ENCODE measurements at places on chromosomes 6 and 20.

DNA sequence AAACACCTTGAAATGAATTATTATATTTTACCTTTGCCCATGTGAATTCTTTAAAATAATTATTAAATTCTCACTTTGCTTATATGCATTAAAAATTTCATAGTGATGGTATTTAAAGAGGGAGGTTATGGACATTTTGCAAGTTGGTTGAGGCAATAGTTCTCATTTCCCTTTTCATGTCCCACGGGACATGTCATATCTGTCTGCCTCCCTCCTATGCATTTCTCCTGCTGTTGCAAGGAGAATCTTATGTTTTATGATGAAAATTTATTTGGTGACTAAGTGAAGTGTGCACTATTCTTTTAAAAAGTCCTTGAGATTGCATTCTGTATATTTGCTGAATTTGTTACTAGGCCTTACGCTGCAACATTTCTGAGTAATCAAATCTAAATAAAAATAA is 67.2 kb downstream of the UTRN start:
- DNase-seq, result no peak

DNA sequence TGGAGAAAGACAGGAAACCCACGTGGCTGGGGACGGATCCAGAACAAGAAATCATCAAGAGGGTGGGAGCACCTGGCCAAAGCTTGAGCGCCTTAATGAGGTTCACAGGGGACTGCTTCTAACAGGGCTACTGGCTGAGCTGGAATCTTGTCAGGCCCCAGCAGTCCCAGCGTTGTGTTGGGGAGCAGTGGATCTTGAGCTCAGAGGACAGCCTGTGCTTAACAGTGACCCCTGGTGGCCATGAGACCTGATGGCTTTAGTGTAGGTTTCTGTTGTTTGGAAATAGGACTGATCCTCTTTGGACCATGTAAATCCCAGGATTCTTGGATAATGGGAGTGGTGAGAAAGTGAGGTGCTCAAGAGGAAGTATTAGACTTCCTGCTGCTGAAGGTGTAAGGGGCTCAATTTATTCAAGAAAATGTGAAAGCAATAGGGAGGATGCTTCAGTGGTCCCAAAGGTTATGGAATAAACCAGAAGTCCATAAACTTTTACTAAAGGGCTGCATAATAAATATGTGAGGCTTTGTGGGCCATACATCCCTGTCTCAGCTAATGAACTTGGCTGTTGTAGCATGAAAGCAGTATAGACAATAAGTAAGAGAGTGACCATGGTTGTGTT is 216.2 kb downstream of the NFATC2 start:
- DNase-seq, result peak; percentile 29

- no peak for DNase-seq
Measured at GRCh38 chr6:117381749-117382148, 44.0 kb downstream of the ROS1 start.

DNA sequence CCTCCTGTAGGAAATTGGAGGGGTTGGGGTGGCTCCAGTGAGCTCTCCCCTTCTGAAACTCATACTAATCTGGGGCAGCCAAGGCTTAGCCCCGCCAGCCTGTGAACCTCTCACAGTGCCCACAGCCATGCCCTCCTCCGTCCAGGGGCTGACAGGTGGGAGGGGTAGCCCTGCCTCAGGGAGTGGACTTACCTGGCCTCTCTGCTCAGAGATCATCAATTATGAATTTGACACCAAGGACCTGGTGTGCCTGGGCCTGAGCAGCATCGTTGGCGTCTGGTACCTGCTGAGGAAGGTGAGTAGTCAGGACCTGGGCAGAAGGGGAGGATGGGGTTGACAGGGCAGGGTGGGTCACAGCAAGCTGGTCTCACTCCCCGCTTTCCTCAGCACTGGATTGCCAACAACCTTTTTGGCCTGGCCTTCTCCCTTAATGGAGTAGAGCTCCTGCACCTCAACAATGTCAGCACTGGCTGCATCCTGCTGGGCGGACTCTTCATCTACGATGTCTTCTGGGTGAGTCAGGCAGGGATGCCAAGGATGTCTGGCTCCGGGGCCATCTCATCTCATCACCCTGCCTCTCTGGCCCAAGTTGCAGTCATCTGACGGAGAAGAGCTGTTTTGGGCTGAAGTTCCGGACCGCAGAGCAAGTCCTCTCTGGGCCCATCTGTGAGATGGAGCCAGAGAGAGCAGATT is 34.7 kb downstream of the HM13 start:
- DNase-seq, result no peak

GRCh38 chr20:46013829-46014516 is 5.3 kb downstream of the MMP9 start:
- peak; percentile 51 for DNase-seq

DNA sequence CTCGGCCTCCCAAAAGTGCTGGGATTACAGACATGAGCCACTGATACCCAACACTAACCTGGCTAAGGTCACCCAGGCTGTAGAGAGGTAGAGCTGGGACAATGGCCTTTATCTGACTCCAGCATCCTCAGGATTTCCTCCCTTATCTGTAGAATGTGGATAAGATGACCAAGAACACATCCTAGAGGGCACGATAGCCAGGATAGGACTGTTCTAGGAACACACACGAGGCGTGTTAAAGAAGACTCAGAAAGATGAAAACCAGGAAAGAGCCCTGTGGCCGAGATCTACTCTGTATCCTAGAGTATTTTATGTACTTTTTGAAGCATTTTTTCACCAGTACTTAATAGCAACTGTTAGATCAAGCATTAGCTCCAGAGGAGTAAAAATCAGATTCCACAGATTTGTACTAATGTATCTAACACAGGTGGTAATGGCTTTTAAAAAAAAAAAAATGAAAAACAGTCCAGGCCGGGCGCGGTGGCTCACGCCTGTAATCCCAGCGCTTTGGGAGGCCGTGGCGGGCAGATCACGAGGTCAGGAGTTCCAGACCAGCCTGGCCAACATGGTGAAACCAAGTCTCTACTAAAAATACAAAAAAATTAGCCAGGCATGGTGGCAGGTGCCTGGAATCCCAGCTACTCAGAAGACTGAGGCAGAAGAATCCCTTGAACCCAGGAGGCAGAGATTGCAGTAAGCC is 17.3 kb downstream of the PPP1R10 start:
- no peak for DNase-seq

- no peak for DNase-seq
Measured at GRCh38 chr6:11810854-11811643, 32.4 kb upstream of the ADTRP start.

DNA sequence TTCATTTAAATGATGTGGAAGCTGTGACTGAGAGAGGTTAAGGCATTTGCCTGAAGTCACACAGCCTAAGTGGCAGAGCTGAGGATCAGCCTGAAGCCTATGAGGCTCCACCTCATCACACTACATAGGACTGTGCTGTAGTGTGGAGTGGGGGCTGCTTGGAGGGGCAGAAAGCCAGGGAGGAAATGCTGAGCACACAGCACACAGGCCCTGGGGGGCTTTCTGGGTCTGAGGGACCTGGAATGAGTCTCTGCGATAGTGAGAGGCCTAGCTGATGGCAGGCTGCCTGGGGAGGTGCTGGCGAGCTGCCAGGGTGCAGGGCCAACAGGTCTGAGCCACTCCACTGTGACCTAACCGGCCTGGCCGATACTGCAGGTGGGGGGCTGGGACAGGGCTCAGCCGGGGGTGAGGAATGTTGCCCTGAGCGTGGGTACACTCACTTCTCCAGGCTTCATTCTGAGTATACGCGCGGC is 2.2 kb upstream of the ARHGAP40 start:
- DNase-seq, result no peak

- no peak for DNase-seq
Measured at GRCh38 chr20:9668381-9668780, 154.0 kb downstream of the LAMP5 start.

DNA sequence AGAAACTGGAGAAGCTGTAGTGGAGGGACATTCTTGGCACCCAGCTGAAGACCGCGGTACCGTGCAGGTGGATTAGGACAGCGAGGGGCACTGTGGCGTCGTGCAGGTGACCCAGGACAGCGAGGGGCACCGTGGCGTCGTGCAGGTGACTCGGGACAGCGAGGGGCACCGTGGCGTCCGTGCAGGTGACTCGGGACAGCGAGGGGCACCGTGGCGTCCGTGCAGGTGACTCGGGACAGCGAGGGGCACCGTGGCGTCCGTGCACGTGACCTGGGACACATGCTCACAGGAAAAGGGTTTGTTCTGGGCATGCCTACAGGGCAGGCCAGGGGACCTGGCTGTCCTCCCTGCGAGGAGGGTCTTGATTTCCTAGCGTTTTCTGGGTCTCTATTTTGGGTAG is 29.2 kb upstream of the SMOC2 start:
- DNase-seq, result no peak
